ENCODE measurements at places on chromosomes 1 and 21.

DNA sequence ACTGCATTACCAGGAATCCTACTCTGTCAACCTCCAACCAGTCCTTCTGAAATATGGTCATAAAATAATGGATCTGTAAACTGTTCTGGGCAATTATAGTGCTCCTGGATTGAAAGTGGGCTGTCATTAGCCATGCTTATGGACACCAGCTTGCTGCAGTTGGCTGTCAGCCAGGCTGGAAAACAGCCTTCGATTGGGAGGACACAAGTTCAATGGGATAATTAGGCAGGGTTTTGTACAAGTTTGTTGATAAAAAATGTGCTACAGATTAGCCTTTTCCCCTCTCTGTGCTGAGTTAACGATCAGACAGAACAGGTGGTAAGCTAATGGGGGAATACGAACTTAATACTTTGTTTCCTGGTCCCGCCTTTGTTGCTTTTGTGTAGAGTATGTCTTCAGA lies 413.9 kb downstream of the DUSP10 start:
- no peak for DNase-seq

GRCh38 chr1:197341626-197342025 lies 73.6 kb downstream of the CRB1 start:
- no peak for DNase-seq

DNA sequence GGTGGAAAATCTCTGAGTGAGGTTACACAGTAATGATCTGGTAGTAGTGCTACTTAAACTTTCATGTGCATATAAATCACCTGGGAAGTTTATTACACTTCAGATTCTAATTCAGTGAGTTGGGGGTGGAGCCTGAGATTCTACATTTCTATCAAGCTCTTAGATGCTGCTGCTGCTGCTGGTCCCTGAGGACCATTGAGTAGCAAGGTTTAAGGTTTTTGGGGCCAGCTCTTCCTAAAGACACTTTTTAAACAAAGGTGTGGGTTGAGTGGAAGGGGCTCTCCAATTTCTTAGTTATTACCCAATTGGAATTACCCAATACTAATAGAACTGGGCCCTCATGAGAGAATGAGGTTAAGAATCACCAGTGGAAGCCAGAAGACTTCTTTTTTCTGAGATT lies 29.5 kb downstream of the KCNA3 start:
- no peak for DNase-seq

GRCh38 chr1:212012034-212012740 lies 23.2 kb downstream of the INTS7 start:
- DNase-seq, result peak; percentile 36

GRCh38 chr1:109151146-109151990 lies 37.5 kb downstream of the ELAPOR1 start:
- no peak for DNase-seq

DNA sequence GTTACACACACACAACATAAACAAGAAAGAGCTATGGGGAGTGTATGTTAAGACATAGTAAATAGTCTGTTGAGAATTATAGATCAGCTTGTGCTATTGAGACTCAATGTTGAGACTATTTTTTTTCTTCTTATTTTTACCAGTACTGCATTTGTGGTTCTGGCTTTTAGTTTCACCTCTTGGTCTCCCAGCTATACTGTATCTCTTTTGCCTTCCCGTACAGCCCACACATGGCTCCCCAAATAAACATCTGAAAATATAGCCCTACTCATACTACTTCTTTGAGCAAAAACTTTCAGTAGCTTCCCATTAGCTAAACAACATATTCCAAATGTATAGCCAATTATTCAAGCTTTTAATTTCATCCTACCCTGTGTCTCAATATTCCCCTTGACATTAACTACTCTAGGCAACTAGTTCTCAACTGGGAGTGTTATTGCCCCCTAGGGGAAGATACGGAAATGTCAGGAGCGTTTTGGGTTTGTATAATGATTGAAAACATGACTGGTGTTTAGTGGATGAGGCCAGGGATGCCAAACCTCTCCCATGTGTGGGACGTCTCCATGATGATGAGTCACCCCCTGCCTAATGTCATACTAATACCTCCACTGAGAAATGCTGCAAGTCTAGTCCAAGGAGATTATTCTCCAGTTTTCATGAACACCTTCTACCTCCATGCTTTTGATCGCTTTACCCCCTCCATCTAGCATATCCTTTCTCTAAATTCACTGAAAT lies 6.8 kb downstream of the RPE65 start:
- peak; percentile 17 for DNase-seq

DNA sequence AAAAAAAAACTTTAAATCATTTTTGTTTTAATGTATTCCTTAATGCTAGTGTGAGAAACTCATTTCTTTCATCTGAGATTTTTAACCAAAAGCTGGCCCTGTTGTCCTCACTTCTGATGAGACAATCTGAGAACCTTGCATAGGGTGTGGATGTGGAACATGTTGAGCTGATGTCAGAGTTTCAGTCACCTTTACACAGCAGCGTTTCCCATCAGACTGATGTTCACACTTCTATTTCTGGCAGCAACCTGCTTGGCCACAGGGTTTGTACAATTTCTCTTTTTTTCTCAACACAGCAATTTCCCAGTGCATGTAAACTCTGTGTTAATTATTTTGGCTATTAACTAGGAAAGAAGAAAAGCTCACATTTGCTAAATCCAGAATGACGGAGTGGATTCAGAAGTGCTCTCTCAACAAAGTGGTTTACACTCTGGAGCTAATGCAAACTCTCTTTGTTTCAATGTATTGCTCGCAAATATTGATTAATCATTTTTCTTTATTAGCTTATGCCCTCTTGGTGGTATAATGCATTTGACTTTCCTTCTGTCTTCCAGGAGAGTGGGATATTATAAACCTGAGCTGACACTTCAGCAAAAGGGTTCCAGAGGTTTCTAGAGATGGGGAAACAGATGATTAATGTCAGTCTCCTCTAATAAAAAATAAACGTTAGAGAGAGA lies 70.5 kb upstream of the HSPA13 start:
- DNase-seq, result no peak

DNA sequence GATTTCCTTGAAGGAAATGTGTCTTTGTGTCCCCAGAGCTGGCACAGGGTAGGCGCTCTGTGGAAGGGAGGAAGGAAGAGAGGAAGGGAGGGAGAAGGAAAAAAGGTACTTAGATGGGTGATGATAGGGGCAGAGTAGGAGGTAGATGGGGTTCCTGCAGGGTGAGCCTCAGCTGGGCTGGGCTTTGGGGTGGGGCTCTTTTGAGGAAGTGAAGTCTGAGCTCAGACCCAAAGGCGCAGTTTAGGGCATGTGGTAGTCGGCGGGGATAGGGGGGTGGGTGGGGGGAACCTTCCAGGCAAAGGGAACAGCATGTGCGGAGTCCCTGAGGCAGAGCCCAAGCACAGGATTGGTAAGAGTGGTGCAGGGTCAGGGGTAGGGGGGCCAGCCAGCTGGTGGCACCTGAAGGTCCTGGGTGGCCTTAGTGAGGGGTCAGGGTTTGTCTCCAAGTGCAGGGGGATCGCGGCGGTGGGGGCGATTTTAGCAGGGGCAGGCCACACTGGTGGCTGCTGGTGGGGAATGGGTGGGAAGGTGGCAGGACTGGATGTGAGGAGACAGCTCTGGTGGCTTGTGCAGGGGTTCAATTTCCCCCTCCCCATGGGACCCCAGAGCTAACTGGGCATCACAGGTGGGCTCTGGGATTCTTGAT lies 8.4 kb upstream of the HTR6 start:
- DNase-seq, result no peak

GRCh38 chr1:53783056-53783455 lies 44.1 kb upstream of the GLIS1 start:
- no peak for DNase-seq

DNA sequence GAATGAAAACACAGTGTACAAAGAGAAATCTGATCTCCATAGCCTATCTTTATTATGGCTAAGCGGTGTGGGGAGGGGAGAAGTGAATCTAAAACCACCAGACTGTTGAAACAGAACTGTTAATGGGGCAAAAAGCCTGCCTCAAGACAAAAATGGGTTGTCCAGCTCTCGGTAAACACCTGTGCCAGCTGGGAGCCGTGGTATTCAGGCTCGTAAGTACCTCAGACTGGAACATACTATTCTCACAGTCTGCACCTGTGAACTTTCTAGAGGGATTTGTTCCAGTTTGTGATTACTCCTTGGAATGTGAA lies 42.7 kb upstream of the ATP1A1 start:
- DNase-seq, result no peak

- DNase-seq, result peak; percentile 41
Observed at GRCh38 chr1:17119076-17119772, at the start of gene PADI2. Gene PADI2 (minus strand): TSS chr1:17119451. CDS start chr1:17119371, 80 bp downstream.

GRCh38 chr1:28981210-28981609 lies 66.8 kb downstream of the EPB41 start:
- no peak for DNase-seq

- no peak for DNase-seq
Observed at GRCh38 chr21:35547946-35548774, 499.1 kb upstream of the RUNX1 start.

DNA sequence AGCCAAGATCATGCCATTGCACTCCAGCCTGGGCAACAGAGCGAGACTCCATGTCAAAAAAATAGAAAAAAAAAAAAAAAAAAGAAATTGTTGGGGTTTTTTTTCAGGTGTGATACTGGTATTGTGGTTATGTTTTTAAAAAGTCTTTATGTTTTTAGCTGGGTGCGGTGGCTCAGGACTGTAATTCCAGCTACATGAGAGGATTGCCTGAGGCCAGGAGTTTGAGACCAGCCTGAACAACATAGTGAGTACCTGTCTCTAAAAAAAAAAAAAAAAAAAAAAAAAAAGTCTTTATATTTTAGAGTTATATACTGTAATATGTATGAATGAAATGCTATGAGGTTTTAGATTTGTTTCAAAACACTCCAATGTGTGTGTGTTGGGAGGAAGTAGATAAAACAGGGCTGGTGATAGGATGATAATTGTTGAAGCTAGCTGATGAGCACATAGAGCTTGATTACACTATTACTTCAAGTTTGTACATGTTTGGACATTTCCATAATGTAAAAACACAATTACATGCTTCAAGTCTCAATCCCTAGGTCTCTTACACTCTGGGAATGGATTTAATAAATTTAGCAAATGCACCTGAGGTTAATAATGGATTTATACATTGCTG lies 30.2 kb upstream of the ATP5PO start:
- DNase-seq, result no peak
